ENCODE measurements at places on chromosomes 16 and 17.

GRCh38 chr16:67260426-67261063 lies 11.8 kb downstream of the SLC9A5 start:
- peak; percentile 77 for DNase-seq

GRCh38 chr17:75260641-75261335 lies 618 bp downstream of the GGA3 start:
- peak; percentile 52 for DNase-seq

DNA sequence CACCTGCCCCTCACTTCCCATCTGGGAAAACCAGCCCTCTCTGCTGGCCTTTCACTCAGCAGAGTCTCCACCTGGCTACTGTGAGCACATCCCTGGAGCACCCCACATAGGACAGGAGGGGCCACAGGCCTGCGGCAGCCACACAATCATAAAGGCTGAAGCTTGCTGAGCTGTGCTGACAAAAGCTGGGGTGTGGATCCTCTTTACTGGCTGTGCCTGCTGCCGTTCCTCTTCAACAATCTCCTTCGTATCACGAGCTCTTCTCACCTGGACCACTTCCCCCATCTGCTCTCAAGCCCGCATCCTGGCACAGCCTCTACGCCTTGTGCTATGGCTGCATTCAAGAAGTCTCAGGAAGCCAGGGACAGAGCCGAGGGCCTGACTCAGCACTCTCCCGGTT lies 86.1 kb downstream of the ZNF778 start:
- no peak for DNase-seq

- DNase-seq = no peak
These were observed 57.0 kb downstream of the RAI1 start for GRCh38 chr17:17737961-17738894.

DNA sequence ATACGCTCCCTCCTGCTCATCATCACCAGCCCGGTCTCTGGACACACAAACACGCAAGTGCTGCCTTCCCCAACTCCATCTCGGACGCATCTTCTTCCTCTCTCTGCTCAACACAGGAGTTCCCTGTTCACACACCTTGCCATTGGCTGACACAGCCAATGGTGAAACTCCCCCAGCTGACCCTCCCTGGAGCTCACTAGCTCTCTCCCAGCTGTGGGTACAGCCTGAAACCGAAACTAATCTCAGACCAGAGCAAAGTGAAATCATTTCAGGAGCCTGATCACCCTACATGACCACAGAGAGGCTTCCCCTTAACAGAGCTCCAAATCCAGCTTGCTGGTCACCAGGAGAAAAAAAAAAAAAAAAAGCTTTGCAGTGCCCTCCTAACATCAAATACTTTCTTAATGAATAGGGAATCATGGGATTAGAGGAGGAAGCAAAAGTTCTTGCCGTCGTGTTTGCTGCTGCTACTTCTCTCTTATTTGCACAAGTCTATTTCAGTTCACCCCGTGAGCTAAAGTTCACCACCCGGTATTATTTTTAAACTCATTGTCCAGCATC lies 8.3 kb downstream of the CUEDC1 start:
- DNase-seq = peak; percentile 82
